Amniotic stem cell (primary cell): ENCODE measurements at places on chromosomes 2 and 18.
A peak's percentile ranks its signal among the peaks of the same experiment; 100 is the strongest.

- DNase-seq, result no peak
Measured at GRCh38 chr18:28136071-28136470, 40.9 kb downstream of the CDH2 start.

GRCh38 chr2:96913117-96913397 lies 43.2 kb upstream of the SEMA4C start:
- DNase-seq, result no peak

GRCh38 chr18:45254709-45255082 lies 360.6 kb upstream of the SLC14A2 start:
- DNase-seq, result no peak

GRCh38 chr2:182649316-182649715 lies 66.7 kb upstream of the DNAJC10 start:
- no peak for DNase-seq

DNA sequence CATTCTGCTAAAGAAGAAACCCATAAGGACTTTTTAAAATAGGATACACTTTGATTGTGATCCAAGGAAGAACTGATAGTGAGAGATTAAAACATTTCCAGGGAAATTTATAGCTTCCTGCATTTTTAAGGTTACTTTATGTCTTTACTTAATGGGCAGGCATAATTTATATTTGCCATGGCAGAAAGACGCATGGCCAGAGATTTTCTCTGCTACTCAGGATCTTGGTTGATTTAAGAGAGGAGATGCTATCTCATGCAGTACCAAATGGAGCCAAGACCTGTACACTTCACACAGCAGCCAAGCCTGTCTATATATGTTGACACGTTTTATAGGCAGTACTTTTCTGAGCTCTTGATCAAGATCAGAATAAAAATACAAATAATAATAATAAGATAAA lies 60.9 kb upstream of the NT5C1B start:
- no peak for DNase-seq

DNA sequence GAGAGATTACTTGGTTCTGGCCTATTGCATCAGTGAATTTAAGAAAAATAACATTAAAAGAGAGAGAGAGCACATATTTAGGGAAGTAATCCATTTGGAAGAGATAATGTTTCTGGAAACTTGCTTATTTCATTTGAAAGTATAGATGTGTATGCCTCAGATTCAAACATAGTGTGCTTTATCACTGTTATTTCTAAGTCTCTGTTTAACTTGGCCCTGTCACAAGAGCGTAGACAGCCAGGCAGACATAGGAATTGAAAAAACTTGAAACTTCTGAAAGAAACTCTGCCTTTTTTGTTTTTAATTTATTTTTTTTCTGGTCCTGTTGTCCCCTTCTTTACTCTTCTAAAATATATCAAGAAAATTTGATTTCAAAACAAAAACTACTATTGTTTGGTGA lies 849.1 kb downstream of the CNTNAP5 start:
- no peak for DNase-seq

GRCh38 chr18:11074889-11075288 lies 74.5 kb downstream of the PIEZO2 start:
- DNase-seq, result no peak

GRCh38 chr2:224284134-224284946 lies 117.6 kb downstream of the FAM124B start:
- DNase-seq, result no peak

- DNase-seq, result no peak
Measured at GRCh38 chr18:74299746-74300145, 8.0 kb upstream of the CYB5A start.

DNA sequence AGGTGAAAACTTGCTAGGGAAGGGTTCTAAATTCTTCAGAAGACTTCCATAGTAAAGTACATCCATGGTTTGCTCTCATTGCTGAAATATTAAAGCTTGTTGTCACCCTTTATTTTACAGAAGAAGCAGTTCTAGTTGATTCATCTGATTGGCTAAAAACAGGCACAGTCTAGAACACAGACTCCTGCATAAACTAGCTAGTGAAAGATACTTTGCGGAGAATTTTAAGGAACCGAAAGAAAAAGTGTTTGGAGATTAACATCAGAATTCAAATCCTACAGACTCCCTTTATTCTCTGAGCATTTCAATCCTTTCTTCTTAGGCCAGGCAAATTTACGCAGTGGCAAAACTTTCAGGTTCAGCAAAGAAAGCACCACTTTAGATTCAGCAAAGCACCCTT lies 1076.5 kb upstream of the ZEB2 start:
- no peak for DNase-seq

DNA sequence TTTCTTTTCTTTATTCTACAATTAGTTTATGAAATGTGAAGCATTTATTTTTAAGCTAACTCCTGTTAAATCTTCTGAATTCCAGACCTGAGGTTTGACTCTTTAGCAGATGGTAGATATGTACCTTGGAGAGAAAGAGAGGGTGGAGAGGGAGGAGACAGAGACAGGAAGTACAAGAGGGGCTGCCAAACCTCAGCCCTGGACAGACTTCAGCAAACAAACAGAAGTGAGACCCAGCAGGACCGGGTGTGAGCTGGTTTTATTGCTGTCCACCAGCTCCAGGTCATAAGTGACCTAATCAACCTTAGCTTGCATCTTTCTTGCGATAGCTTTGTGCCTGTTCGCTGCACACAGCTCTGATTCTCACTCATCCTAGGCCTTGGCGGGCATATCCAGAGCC lies 168.6 kb downstream of the CNTNAP5 start:
- no peak for DNase-seq

DNA sequence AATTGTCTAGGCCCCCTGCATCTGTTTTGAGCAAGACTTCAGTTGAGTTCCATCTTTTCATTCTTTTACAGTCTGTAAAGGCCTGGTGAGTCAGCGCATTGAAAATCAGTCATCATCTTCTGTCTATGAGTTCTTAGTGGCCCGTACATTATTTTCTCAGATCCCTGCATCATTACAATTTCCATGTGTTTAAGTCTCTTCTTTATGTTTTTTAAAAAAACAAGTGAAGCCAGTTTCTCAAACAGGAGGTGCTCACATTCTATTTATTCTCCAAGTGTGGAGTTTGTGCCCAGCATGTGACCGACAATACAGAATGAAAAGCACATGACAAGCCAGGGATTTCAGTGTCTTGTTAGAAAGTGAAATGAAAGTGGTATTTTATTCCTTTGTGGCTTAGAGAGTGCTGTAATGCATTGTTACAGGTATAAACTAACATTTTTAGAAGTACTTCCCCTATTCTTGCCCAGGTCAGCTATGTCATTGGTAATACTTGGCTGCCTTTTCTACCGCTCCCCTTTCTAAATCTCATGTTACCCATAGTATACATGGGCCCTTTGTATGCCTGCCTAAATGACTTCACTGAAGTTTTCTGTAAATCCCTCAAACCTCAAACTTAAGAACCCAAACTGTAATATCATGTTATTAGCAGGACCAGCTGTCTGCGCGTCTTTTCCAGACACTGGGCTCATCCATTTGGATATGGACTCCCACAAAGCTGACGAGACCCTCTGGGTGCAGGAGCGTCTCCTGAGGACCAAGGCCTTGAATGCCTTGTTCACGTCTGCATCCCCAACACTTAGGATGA lies 67.6 kb downstream of the FEZ2 start:
- DNase-seq, result no peak

GRCh38 chr2:209974576-209974975 lies 27.9 kb upstream of the RPE start:
- no peak for DNase-seq

DNA sequence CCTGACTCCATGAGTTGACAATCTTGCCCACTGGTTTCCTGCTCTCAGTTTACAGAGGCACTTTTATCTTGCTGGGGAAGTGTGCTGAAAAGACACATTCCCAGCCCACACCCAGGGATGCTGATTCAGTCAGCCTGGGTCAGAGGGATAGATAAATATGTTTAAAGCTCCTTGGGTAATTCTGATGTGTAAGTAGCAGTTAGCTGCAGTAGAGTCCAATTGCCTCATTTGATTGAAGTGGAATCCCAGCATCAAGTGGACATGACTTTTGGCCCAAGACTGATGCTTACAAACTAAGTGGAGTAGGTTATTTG lies 29.4 kb downstream of the PSD4 start:
- no peak for DNase-seq

DNA sequence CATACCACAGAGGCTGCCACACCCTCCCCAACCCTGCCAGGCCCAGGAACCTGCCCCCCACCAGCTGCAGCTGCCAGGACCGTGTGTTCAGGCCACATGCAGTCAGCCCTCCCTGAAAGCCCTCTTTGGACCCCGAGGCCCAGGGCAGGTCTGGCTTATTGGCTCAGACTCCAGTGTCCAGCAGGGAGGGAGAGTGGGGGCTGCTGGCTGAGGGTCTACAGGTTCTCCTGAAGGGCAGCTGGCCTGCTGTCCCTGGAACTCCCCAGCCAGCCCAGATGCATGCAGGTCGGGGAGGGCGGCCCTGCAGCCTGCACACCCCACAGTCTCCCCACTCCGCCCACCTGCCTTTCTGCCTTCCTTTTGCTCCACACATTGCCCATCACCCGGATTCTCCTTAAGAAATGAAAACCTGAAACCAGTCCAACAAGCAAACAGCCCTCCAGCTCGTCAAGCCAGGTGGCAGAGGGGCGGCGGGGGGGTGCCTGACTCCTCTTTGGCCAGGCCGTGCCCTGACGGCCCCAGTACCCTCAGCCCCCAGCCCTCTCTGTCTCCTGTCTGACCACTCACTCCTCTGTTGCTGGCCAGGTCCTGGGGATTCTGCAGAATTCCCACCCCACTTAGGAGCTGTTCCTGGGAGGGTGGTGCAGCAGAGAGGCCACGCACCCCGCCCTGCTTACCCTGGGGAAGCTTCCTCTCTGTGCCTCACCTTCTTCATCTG lies 18.0 kb downstream of the GPR35 start:
- no peak for DNase-seq

DNA sequence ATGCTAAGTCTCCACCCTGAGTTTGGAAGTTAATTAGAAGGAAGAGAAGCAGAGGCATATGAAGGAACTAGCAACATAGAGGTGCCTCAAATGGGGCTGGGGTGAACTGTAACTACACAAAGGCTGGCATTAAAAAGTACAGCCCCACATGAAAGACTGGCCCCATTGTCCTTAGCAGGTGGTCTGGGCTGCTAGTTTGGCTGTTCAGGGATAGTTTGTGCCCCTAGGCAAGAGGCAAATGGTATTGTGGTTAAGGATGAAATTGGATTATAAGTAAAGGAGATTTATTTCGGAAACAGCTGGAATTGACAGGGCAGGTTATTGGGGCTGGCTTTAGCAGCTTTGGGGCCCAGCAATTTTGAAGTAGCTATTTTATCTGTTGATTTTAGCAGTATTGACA lies 365.7 kb upstream of the TNP1 start:
- no peak for DNase-seq

- no peak for DNase-seq
Measured at GRCh38 chr2:141523199-141523598, 607.6 kb downstream of the LRP1B start.

DNA sequence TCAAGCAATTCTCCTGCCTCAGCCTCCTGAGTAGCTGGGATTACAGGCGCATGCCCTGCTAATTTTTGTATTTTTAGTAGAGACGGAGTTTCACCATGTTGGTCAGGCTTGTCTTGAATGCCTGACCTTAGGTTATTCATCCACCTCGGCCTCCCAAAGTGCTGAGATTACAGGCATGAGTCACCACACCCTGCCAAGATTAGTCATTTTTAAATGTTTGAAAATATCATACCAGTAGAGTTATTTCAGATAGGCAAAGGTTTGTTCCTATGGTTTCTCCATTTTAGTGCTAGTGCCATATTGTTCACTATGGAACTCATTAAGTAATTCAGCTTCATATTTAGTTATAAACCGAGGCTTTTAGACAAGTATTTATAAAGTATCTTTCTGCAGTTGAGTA lies 52.3 kb downstream of the HIBCH start:
- peak; percentile 33 for DNase-seq

- no peak for DNase-seq
Measured at GRCh38 chr2:34308140-34308539, 709.0 kb upstream of the FAM98A start.

DNA sequence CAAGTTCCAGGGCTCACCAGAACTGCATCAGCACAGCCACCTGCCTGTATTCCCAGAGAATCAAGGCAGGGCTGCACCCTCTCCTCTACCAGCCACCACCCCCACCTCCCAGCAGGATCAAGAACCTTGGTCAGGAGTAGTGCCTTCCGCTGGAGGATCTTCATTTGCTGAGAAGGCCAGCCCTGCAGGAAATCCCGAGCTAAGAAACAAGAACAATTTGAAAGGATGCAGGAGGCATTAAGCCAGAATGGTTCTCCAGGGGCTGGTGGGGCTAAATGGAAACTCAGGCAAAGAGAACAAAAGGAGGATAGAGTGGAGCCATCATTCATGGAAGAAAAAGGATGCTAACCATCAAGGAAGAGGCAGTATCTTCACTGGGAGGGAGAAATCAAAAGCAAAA lies 147.3 kb upstream of the SLC14A2 start:
- no peak for DNase-seq

GRCh38 chr2:189337656-189338055 lies 103.6 kb upstream of the WDR75 start:
- no peak for DNase-seq

- peak; percentile 82 for DNase-seq
Measured at GRCh38 chr18:80108739-80109675, at the start of gene ADNP2. Gene ADNP2 (plus strand): TSS chr18:80109262. CDS start chr18:80117543, 8,281 bp downstream.

- no peak for DNase-seq
Measured at GRCh38 chr2:240889601-240890560, 6.1 kb downstream of the MAB21L4 start.

- no peak for DNase-seq
Measured at GRCh38 chr2:100988630-100989417, 13.3 kb upstream of the RPL31 start.

DNA sequence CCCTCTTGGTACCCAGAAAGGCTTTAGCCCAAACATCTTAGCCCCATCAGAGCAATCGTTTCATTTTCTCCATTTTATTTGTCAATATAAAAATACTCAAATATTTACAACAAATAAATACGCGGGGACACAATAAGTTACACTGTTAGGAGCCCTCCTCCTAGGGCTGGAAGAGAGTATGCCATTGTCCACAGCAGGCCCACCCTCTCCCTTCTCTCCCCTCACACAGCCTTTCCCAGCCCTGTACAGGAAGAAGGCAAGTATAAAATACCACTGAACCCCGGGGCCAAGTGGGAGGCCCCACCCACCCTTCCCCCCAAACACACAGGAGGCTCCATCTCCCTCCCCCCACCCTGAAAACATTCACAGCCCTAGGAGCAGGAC lies 1.9 kb upstream of the ANKRD39 start:
- no peak for DNase-seq

DNA sequence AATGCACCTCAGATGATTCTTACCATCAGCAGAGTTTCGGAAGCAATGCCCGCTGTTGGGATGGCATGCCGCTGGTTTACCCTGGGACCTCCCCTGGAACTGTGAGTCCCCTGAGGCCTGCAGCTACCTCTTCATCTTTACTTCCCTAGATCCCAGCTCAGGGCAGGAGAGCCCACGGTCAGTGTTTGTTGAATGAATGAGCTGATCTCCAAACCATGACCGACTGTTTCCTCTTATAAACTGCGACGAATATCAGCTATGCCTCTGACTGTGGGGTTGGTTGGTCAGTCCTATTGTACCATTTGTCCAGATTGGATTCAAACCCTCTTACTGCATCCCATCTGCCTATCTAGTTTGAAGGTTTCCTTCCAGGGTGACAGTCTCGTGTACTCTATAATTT lies 64.4 kb downstream of the DDX1 start:
- DNase-seq, result no peak

GRCh38 chr2:9764153-9764778 lies 79.0 kb upstream of the TAF1B start:
- DNase-seq, result no peak
